ENCODE measurements at places on chromosomes 2 and 18.

DNA sequence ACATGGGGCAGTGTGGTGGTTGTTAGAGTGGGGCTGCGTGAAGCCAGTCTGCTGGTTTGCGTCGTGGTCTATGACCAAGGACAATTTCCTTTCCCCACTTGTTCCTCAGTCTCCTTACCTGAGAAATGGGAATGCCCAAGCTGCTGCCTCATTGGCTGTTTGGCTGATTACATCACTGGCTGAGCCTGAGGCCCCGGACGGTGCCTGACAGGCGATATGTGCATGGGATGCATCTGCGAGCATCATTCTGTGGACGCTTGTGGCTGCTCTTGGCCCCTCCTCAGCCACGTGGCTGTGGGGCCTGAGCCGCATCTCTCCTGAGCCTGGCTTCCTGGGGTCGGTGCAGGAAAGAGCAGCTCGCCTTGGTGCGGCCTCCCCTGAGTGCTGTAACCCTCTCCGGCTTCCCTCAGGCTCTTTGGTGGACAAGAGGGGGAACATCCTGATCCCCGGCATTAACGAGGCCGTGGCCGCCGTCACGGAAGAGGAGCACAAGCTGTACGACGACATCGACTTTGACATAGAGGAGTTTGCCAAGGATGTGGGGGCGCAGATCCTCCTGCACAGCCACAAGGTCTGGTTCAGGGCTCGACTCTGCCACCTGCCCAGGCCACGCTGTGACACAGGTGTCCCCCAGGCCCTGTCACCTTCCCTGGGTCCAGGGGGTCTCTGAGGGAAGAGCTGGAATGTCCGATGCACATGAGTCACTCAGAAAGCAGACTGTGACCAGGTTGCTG, 17.2 kb downstream of the CNDP2 start:
- no peak for DNase-seq

DNA sequence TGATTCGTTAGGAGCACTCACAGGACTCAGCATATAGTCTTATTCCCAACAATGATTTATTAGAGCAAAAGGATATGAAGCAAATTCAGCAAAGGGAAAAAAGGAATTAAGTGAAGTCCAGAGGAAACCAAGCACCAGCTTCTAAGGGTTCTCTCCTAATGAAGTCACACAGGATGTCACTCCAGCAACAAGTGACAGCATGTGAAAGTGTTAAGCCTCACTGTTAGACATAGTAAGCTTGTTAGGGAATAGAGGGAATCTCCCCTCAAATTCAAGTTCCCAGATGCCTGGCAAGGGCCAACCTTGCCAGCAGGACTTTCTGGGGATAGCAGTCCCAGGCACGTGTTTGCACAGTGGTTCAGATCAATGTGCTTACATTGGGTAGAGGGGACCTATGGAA, 4.4 kb upstream of the SLC30A6 start:
- DNase-seq: no peak

DNA sequence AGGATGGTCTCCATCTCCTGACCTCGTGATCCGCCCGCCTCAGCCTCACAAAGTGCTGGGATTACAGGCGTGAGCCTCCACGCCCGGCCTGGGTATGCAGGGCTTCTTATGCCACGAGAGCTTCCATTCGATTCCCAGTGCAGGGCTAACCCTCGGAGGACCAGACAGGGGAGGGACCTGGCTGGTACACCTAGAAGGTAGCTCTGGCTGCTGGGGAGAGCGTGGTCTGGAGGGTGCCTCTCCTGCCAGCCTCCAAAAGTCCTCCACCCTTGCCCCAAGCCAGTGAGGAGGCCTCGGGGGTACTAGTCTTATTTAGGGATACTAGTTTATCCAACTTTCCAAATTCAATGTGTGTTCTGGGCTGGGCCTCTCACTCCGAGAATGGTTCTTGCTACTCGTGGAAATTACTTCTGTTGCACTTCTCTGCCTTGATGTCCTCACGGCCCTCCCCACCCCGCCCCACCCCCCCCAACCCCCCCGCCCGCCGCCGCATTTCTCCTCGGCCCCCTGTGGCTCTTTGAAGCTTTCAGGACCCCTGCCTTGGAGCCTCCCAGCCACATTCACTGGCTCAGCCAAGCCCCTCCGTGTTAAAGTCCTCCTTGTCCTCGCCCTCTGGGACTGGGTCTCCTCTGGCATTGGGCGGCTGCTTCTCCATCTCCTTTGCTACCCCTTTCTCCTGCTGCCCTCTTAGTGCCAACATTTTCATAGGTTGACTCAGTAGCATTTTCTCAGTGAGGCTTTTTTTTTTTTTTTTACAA, 143.0 kb upstream of the EPAS1 start:
- no peak for DNase-seq

- DNase-seq: no peak
Observed at GRCh38 chr2:221448844-221449390, 123.2 kb downstream of the EPHA4 start.

DNA sequence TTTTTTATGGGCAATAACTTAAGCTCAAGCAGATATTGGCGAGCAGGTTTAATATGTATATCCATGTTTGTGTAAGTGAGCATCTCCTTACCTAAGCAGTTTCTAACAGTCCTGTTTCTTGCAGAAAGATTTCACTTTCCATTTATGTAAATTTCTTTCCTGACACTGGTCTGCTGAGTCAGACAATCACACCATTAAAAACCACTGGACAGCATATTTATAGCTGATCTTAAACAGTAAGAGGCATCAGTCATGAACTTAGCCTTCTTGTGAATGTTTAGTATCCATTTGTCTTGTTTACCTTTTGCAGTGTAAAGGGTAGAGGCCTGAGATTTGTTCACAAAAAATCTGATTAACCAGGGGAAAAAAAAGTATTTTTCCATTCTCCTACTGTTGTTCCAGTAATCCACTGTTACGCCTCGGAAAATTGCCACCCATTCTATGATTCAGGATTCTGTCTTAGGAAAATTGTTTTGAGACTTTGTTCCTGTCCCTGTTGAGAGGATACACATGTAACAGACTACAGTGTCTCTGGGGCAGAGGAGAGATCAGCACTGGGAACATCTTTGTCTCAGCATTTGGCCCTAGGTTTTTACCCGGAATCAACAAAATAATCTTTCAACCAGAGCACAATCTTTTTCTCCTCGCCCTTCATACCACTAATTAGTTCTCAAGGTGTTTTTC, 521.0 kb upstream of the NRP2 start:
- peak; percentile 18 for DNase-seq

All from astrocyte of the spinal cord (primary cell).